ENCODE measurements at places on chromosomes 6 and 20. TPM values are rescaled to one million over a fixed set of nuclear protein-coding genes. Genes with fewer than 3 reads are reported as not detected.

DNA sequence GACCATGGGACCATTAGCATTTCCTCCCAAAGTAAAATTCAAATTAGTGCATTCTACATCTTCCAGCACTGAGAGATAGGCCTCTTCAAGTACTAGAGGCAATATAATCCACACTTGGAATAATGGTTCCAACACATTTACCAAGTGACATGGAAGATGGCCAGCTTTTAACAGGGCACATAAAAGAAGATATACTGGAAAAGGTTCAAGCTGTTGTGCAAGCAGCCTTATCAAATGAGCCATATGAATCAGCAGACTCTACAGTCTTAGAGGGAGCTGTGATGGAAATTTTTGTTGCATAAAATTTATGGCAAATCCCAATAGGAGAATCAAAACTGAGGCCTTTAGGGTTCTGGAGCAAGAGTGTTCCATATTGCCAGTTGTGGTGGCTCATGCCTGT, 526.6 kb upstream of the IRAK1BP1 start:
- DNase-seq, result no peak

DNA sequence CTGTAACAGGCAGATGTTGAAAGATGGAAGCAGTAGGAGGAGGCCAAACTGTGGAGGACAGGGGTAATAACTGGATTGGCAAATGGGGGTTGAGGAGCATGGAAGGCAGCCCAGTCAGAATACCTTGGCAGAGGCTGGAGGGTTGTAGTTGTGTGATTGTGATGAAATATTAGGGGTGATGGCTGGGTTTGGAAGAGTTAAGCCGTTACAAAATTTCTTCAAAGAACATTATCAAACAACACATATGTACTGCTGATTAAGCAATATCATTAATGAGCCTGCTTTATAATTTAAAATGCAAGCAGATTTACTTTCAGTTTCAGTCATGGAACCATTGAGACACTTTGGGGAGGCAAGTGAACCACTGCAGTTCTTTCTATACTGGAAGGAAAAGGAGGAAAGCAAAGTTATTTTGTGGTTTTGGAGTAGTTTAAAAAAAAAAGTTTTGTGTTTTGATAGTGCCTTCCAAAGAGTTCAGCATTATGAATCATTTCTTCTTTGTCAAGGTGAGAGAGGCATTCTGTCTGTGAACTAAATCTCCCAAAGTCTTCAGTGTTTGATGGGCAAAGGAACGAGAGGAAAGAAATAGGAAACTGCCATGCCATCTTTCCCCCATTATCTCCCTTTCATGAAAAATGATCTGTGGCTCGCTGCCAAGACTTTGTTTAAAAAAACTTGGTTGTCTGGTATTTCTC, 20.7 kb downstream of the FOXO3 start:
- DNase-seq, result no peak

- DNase-seq, result no peak
Observed at GRCh38 chr20:16397086-16397485, 176.2 kb downstream of the KIF16B start.

- no peak for DNase-seq
Observed at GRCh38 chr6:85594197-85594930, 706 bp upstream of the SNX14 start.

DNA sequence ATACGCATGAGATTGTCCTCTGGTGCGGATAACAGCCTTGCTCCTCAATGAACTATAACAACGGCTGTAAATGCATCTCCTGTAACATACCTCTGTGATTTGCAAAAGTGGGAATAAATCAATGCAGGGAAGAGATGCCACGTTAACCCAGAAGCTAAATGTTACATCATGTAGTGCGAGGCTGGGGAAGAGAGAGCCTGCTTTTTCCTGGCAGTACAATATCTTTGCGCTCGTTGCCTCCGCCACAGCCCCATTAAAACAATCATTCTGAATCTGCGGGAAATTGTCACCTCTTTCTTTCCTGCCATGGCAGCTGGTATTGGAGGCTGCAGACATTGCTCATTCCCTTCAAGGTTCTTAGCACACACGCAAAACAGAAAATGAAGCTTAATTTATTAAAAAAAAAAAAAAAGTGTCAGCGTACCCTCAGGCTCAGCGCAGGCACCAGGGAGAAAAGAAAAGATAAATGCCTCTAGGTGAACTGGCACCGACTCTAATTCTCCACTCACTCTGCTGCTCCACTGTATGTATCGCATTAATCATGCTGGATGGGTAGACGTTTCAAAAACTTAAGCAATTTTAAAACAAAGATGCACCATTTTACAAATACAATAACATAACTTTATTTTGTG, 70.2 kb upstream of the TFB1M start:
- no peak for DNase-seq

- no peak for DNase-seq
Observed at GRCh38 chr6:47665112-47665511, 33.3 kb upstream of the ADGRF4 start.

RWDD1 gene
- total RNA-seq, result 90.5 TPM

- DNase-seq, result no peak
Observed at GRCh38 chr6:16595514-16596120, 165.6 kb downstream of the ATXN1 start.

- DNase-seq, result no peak
Observed at GRCh38 chr6:158357570-158358216, 45.4 kb downstream of the TULP4 start.

GABRR2 gene
- not detected for total RNA-seq

DNA sequence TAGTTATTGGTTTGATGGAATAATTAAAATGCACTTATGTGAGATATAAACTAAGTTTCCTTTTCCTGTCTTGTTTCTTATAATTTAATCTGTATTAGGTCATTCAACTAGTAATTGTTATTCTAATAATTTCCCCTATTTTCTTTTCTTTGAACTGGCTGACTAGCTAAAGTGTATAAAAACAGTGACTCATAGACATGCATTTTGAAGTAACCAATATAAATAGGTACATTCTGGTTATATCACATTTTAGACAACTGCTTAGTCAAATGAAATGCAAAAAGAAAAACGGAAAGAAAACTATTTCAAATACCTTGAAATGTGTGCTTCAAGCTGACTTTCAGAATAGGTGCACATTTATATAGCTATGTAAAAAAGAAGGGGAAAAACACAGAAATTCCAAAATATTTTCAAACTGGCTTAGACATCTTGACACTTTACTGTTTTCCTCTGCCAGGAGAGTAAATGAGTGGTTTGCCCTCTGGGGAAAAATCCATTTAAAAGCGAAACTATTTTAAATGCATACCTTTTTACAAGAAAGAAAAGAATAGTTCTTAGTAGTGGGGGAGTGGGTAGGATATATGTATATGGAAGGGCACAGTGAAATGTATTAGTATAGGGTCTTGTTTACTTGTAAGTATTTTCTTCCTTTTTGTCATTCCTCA, 28.3 kb downstream of the KCNQ5 start:
- no peak for DNase-seq
